Memory B cell (primary cell): ENCODE measurements at places on chromosomes 2 and 18.

DNA sequence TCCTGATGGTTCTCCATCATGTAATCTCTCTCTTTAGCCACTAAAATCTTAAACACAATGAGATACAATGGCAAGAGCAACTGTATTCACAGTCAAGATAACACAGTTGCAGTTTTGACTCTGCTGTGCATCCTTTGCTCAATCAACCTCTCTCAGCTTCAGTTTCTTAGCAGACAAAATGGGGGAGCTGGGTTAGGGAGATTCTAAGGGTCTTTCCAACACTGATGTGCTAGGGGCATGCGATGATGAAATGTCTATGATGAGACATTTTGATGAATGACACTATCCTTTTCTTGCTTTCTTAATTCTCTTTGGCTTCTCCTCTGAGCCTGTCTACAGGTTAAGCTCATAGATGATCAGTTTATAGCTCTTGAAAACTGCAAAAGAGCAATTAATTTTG is 1.1 kb downstream of the SERPINB10 start:
- no peaks in the 10 kb centered on the region for H3K36me3 ChIP-seq
- H3K27me3 ChIP-seq, result peaks cover 5% of the 10 kb centered on the region
- H3K4me3 ChIP-seq, result no peak overlapping the region
- H3K4me1 ChIP-seq, result peaks cover 4% of the 10 kb centered on the region
- H3K27ac ChIP-seq, result no peak overlapping the region

DNA sequence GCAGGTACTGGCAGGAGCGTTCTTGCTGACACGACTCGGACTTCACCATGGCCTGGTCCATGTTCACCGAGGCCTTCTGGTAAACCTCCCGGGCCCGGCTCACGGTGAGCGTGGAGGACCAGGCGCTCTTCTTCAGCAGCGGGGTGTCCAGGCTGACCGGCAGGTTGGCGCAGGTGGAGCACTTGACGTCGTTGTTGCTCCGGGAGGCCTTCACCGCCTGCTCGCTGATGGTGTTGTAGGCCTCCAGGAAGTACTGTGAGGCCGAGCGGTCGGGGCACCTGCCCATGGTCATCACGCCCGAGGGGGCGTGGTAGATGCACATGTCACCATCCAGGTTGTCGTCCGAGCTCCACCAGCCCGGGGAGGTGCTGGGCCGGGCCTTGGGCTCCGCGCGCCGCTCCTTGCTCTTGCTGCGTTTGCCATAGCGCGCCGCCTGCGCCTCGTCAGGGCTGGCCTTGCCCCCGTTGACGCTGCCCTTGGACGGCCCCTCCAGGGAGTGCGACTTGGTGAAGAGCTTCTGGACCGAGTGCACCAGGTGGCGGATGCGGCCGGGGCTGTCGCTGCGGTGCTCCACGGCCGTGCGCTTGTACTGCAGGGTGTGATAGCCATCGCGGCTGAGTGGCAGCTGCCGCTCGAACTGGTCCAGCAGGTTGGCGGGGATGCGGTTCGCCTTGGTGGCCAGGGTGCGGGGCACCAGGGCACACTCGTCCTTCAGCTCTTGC is 429.3 kb downstream of the TGIF1 start:
- H3K36me3 ChIP-seq, result no peaks in the 10 kb centered on the region
- H3K4me1 ChIP-seq, result no peaks in the 10 kb centered on the region
- H3K27me3 ChIP-seq, result no peaks in the 10 kb centered on the region
- no peak overlapping the region for H3K4me3 ChIP-seq

DNA sequence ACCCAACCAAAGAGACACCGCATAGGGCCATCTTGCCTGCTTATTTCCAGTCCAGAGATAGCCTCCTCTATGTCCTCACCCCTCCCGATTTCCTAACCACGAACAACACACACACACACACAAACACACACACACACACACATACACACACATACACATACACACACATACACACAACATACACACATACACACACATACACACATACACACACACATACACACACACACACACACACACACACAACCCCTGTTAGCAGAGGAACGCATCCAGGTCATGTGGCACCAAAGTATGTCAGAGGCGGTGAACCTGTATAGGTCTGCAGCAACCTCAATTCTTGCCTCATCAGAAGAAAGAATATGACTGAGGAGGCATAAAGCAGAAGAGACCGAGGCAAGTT is 18.5 kb upstream of the DNER start:
- no peak for DNase-seq
- H3K27ac ChIP-seq, result no peak overlapping the region
- no peak overlapping the region for H3K4me3 ChIP-seq
- H3K36me3 ChIP-seq, result peaks cover 2% of the 10 kb centered on the region
- H3K4me1 ChIP-seq, result no peaks in the 10 kb centered on the region

DNA sequence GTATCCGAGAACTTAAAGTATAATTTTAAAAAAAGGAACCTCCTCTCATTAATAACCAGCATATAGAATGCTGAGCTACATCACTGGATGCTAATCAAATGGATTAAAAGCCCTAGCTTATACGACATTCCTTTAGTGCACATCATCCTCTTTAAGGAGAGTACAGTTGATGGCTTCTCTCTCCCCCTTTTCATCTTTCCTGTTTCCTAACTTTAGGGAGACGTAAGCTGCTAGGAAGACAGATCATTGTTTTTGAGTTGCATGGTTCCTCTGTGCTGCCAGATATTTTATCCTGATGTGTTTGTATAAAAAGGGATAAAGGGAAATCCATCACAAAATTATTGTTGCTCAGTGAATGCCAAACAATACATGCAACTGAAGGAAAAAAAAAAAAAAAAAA is 94.2 kb downstream of the SLC8A1 start:
- no peak overlapping the region for H3K4me3 ChIP-seq
- H3K27ac ChIP-seq, result no peak overlapping the region
- H3K4me1 ChIP-seq, result peaks cover 3% of the 10 kb centered on the region
- no peaks in the 10 kb centered on the region for H3K36me3 ChIP-seq

DNA sequence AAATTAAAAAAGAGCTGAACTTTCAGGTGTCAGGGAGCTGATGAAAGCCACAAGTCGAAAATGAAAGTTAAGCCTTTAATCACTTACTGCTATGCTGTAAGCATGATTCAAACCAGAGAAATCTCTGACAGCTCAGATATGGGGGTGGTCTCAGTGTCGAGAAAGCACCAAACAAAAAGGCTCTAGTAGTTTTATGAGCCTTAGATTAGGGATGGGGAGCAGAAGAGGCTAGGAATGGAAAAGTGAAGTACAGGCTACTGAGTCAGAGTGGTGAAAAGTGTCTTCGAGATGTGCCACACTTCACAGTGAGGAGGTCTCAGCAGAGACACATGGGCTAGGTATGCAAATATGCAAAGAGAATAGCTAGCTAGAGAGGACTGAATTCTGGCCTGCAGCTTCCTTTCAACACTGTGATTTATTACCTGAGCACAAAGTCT is 482.2 kb downstream of the SPAG16 start:
- no peaks in the 10 kb centered on the region for H3K27me3 ChIP-seq
- peaks cover 3% of the 10 kb centered on the region for H3K4me1 ChIP-seq
- peak overlapping the region; percentile 80 for H3K27ac ChIP-seq

DNA sequence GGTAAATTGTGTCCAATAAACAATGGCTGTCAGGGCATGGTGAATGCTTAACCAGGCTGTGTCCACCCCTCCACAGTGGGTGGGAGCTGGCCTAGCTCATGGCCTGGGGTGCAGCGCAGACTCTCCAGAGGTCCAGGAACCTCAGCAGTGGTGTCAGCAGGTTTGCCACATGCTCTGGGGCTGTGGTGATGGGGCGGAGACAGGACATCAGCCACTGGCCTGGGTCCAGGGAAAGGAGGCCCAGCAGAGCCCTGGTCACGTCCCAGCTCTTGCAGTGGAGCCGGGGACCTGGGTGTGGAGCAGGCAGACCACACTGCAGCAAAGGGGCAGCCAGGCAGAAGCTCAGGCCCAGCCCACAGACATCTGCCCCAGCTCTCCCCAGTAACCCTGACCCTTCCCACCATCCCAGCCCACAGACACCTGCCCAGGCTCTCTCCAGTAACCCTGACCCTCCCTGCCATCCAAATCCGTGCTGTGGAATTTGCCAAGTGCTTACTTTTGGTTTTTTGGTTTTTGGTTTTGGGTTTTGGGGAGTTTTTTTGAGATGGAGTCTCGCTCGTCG is 13.8 kb upstream of the KIF1A start:
- H3K27me3 ChIP-seq, result peaks cover 13% of the 10 kb centered on the region
- H3K36me3 ChIP-seq, result no peaks in the 10 kb centered on the region
- H3K4me1 ChIP-seq, result no peaks in the 10 kb centered on the region
- H3K27ac ChIP-seq, result no peak overlapping the region
- DNase-seq, result no peak

DNA sequence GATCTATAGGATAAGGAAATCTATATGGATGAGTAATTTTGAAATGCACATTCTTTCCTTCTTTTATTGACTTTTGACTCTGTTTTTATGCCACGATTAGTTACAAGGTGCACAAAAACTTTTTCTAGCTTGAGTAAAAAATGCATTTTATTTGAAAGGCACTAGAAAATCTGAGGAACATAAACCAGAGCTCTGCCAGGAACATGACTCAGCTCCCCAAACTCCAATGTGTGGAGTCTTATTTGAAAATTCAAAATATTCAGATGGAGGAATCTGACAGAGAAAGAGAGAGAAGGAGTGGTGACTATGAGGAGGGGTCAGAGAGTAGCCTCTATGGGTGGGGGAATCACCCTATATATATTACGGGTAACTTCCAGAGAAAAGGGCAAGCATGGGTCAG is 231.0 kb downstream of the DCC start:
- no peak for DNase-seq
- no peaks in the 10 kb centered on the region for H3K4me1 ChIP-seq
- no peaks in the 10 kb centered on the region for H3K36me3 ChIP-seq
- no peaks in the 10 kb centered on the region for H3K27me3 ChIP-seq
- H3K27ac ChIP-seq, result no peak overlapping the region

GRCh38 chr2:217705461-217705860 is 297.3 kb downstream of the TNS1 start:
- peaks cover 5% of the 10 kb centered on the region for H3K27me3 ChIP-seq
- H3K36me3 ChIP-seq, result no peaks in the 10 kb centered on the region
- no peak overlapping the region for H3K4me3 ChIP-seq
- no peak for DNase-seq
- H3K27ac ChIP-seq, result no peak overlapping the region
- H3K4me1 ChIP-seq, result no peaks in the 10 kb centered on the region

DNA sequence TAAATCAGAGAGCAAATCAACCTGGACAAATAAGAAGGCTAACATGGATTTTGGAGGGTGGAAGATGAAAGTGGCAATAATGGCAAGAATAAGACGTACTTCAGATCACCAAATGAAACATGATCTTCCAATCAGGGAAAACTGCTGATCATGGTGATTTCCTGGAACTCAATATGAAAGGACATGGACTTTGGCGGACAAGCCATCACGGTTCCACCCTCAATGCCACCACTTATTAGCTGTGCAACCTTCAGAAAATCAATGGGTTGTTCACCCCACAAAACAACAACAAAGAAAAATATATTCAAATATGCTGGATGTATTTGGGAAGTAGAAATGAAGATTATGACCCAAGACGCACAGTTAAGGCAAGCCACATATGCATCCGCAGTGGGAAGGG is 81.7 kb downstream of the PPP1R1C start:
- DNase-seq, result no peak
- no peaks in the 10 kb centered on the region for H3K36me3 ChIP-seq
- no peak overlapping the region for H3K4me3 ChIP-seq

DNA sequence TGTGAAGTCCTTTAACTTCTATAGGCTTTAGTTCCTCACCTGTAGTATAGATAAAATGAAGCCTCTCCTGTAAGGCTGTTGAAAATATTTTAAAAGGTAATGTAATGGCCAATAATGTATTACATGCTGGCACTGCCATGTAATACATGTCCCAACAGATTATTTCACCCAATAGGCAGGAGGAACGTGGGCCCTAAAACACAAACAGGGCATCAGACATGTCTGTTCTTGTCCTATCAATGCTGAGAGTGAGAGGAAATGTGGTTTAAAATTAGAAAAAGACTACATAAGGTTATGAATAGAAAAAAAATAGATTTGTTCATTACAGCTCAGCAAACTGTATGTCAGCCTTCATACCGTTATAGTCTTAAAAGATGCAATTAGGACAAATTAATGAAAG is 492.7 kb upstream of the DDX18 start:
- H3K36me3 ChIP-seq, result no peaks in the 10 kb centered on the region
- no peak overlapping the region for H3K4me3 ChIP-seq
- no peaks in the 10 kb centered on the region for H3K27me3 ChIP-seq
- H3K27ac ChIP-seq, result no peak overlapping the region

- H3K27me3 ChIP-seq, result peaks cover 9% of the 10 kb centered on the region
- H3K4me1 ChIP-seq, result peaks cover 9% of the 10 kb centered on the region
- no peaks in the 10 kb centered on the region for H3K36me3 ChIP-seq
- H3K4me3 ChIP-seq, result no peak overlapping the region
- no peak overlapping the region for H3K27ac ChIP-seq
These were observed 49.6 kb upstream of the RMDN2 start for GRCh38 chr2:37875403-37875906.

DNA sequence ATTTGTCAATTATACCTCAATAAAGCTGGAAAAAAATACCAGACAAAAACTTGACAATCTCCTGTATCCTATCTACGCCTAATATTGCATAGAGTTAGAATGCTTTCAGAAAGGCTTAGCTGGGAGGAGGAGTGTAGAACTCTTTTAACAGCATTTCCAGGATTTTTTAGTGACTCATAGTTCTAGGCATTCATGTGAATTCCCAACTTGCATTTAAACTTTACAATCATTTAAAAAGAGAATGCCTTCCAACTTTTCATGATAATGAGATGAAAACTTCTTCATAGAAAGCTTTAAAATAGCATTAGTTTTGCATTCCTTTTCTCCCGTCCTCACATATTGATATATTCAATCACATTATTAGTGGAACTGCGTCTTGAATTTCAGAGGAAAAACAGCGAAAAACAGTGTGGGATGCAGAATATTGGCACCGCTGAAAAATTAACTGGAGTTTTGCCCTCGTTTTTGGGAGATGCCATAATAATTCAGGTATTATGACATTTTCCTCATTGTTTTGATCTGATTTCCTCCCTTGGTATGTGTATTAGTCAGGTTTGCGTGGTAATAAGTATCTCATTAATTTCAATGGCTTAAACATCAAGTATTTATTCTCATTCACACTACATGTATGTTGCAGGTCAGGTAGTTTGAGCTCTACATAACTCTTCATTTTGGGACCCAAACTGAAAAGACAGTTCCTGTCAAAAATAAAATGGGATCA is 293.2 kb upstream of the FIGN start:
- no peak overlapping the region for H3K4me3 ChIP-seq
- H3K27ac ChIP-seq, result no peak overlapping the region
- H3K36me3 ChIP-seq, result no peaks in the 10 kb centered on the region
- H3K4me1 ChIP-seq, result no peaks in the 10 kb centered on the region

GRCh38 chr2:174259981-174260380 is 11.6 kb upstream of the OLA1 start:
- no peak overlapping the region for H3K27ac ChIP-seq
- no peak overlapping the region for H3K4me3 ChIP-seq
- H3K27me3 ChIP-seq, result peaks cover 10% of the 10 kb centered on the region
- no peak for DNase-seq

DNA sequence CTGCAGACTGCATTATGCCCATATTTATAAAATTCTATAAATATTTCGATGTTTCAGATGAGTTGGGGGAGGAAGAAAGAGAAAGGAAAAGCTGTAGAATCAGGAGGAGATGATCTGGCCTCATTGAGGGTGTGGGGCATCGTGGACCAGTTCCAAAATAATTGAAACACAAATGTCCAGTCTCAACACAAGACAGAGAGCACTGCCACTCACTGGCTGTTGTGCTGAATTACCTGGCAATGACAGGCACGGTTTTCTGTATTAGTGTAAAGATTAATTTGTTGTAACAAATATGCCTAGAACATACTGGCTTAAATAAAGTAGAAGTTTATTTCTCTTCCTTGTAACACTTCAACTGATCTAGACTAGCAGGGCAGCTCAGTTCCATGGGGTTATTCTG is 24.1 kb downstream of the POLE4 start:
- H3K4me3 ChIP-seq, result no peak overlapping the region
- peaks cover 6% of the 10 kb centered on the region for H3K36me3 ChIP-seq
- peaks cover 14% of the 10 kb centered on the region for H3K4me1 ChIP-seq
- no peak overlapping the region for H3K27ac ChIP-seq
- H3K27me3 ChIP-seq, result no peaks in the 10 kb centered on the region
- no peak for DNase-seq
